ENCODE measurements at places on chromosomes 13 and 19.
A peak's percentile ranks its signal among the peaks of the same experiment; 100 is the strongest.

DNA sequence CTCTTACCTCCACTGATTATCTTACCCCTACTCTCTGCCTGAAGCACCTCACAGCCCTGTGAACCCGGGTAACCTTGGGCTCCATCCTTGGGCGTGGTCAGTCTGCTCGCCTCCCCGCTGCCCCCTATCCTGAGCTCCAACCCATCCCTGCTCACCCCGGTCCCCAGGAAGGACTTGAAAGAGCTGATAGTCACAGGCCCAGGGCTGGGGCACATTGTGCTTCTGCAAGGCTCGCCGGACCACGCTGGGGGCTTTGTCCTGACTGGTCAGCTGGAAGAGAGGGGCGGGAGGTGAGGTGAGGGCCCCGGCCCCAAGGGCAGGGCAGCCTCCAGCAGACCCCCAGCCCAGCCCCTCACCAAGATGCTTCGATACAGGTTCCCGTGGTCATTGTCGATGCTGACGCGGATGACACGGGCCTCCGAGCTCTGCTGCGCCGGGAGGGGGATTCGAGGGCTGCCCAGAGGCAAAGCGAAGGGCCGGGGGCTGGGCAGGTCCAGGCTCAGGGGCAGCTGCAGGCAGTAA lies 13.0 kb upstream of the EPOR start:
- no peak for DNase-seq

- no peak for DNase-seq
Measured at GRCh38 chr19:8571006-8571411, 6.2 kb downstream of the MYO1F start.

- DNase-seq, result no peak
Measured at GRCh38 chr13:33158816-33159215, 126.7 kb downstream of the STARD13 start.

DNA sequence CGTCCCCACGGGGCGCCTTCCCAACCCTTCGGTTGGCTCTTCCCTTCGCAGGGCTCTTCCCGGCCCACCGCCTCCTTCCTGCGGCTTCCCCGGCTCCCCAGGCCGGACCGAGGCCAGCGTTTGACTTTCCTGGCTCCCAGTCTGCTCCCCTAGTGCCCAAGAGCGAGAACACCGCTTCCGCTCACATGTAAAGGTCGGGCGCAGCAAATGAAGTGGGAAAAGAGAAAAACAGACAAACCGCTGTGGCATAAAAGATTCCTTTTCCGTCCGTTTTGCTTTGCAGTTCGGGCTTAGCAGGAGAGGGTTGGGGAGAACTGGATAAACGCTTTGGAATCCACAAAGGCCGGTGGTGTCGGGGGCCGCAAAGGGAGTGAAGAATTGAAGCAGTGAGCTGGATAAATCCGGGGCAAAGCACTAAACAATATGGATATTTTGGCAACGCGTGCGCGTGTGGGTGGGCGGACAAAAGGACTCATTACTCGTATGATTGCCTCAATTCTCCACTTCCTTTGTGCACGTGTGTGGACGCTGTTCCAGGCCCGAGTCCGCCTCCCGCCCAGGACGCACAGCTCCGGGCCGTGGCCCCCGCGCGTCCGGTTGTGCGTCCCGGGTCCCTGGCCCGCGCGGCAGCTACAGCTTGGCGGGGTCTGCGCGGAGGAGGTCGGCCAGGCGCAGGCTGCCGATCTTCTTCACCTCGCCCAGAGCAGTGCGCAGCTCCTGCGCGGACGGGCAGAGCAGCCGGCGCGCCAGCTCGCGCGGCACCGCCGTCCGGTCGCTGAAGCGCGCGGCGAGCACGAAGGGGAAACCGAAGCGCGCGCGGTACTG lies 8.6 kb upstream of the CDX2 start:
- no peak for DNase-seq

GRCh38 chr19:38869836-38870607 lies 8.1 kb downstream of the RINL start:
- peak; percentile 84 for DNase-seq

- DNase-seq, result no peak
Measured at GRCh38 chr13:51225029-51225428, 2.8 kb downstream of the FAM124A start.

GRCh38 chr19:30676990-30677679 lies 305.0 kb downstream of the ZNF536 start:
- no peak for DNase-seq

DNA sequence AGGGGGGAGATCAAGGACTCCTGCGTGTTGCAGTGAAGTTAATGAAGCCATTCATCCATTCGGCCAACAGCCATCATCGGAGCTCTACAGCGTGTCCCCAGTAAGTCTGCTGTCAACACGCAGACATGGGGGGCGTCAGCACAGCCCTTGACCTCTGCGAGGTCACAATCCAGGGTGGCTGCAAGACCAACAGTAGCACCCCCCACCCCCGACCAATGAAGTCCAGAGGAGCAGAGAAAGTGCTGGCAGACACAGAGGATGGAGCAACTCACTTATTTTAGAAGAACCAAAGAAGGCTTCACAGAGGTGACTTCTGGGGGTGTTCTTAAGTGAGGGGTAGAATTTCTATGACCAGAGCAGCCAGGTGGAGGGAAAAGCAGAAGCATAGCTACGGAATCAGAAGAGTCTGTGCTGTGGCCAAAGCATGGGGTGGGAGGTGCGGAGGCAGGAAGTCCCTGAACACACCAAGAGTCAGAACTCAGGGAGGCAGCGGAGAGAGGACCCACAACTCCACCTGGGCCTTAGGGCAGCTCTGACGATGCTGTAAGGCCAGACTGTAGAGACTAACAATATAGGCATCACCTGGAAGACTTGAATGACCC lies 185.4 kb downstream of the FOXO1 start:
- DNase-seq, result no peak

GRCh38 chr13:96214824-96215445 lies 125.0 kb downstream of the HS6ST3 start:
- DNase-seq, result no peak

DNA sequence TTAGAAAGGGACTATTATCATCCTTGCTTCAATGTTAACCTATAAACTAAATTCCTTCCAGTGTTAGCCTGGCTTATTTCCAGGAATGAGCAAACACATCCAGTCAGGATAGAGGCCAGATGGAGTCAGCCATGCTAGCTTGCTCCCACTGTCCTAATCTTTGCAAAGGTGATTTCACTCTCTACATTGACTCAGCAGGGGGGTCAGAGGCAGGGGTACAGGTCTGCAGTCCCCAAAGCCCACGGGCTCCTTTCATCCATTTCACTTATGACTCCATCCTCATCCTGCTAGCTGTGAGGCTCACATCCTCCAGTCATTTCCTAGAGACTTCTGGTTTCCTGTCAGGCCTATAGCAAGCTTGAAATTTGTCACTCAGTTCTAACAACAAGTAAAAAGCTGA lies 63.4 kb upstream of the CEACAM8 start:
- DNase-seq, result no peak

Measured in activated CD8-positive, alpha-beta memory T cell treated with anti-CD3 and anti-CD28 coated beads for 48 hours (primary cell).